T-helper 2 cell (primary cell): ENCODE measurements at places on chromosomes 2 and 18.

DNA sequence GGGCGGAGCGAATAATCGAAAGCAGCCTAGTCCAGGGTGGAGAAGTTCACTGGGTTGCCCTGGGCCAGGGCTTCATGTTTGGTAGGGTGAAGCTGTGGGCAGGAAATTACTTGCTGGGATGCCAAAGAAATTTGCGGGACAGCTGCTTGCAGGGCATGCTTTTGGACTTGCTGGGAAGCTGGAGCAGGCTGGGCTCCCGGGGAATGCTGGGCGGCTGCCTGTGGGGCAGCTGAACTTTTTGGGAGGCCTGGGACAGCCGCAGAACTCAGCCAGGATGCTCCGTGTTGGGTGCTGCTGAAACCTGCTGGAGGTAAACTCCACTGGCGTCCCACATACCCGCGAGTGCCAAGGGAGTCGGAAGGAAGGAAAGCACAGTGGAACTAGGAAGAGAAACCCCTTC is 31.9 kb downstream of the ASB1 start:
- no peak for DNase-seq

GRCh38 chr18:3596637-3597384 is 146.8 kb downstream of the TGIF1 start:
- DNase-seq = peak; percentile 31

DNA sequence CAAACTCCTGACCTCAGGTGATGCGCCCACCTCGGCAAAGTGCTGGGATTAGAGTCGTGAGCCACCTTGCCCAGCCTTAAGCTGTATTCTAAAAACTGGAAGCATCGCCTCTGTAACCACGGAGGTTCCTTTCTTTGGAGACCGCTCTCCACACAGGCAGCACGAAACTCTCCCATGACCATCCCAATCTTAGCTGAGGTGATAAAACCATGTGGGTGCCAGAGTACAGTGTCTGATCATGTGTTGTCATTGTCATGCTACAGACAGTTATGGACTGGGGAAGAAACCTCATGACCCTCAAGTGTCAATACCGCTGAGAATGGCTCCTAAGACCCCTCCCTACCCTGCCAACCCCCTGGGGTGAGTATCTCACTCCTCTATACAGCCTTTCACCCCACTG is 41.4 kb upstream of the EPG5 start:
- no peak for DNase-seq

- DNase-seq = no peak
Observed at GRCh38 chr2:20579866-20580265, 71.0 kb downstream of the HS1BP3 start.

GRCh38 chr18:22466608-22467395 is 49.1 kb upstream of the CTAGE1 start:
- DNase-seq = no peak

DNA sequence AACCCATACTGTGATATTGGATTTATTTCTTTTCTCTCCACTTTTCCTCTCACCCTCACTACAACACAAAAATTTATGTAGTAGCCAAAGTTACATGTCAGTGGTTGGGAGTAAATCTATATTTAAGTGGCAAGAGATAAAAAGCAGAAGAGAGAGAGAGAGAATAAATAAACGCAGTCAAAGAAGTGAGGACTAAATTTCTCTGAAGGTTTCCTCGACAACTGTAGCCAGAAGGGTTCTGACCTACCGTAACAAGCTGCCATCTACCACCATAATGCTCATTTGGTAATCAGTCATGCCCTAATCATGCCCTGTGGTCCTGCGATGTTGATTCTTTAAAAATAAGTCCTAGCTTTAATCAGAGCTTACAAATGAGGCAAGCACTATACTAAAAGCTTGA is 9.1 kb downstream of the ARHGAP28 start:
- DNase-seq = no peak

GRCh38 chr18:37501136-37501535 is 64.5 kb downstream of the CELF4 start:
- DNase-seq = no peak
